ENCODE measurements at places on chromosomes 2 and 18.

GRCh38 chr2:217966423-217967070, 36.2 kb downstream of the TNS1 start:
- DNase-seq, result no peak

GRCh38 chr2:66443186-66443978, 8.5 kb downstream of the MEIS1 start:
- no peak for DNase-seq

DNA sequence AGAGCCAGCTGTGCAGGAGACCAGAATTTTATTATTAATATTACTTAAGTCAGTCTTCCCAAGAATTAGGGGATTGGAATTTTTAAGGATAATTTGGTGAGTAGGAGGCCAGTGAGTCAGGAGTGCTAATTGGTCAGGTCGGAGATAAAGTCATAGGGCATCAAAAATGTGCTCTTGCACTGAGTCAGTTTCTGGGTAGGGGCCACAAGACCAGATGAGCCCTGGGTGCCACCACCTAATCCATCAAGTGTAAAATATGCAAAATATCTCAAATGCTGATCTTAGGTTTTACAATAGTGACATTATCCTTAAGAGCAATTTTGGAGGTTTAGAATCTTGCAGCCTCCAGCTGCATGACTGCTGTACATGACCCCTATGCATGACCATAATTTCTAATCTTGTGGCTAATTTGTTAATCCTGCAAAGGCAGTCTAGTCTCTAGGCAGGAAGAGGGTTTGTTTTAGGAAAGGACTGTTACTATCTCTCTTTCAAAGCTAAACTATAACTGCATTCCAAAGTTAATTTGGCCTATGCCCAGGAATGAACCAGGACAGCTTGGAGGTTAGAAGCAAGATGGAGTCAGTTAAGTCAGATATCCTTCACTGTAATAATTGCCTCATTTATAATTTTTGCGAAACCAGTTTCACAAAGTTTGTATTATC, 215.9 kb downstream of the RNF152 start:
- DNase-seq, result no peak

DNA sequence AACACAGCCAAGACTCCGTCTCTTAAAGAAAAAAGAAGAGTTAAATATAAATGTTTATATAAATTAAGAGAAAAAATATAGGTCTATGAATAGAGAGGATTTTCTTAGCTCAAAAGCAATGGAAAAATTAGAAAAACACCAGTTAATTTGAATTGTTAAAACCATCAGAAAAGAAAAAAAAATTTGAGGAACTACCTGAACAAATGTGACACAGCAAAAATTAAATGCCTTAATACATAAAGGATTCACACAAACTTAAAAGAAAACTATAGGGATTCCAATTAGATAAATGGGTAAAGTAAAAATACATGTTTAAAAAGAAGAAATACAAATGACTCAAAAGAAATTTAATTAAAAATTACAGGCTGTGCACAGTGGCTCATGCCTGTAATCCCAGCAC, 147.9 kb upstream of the DNMT3A start:
- no peak for DNase-seq

- DNase-seq, result no peak
Measured at GRCh38 chr2:171513719-171514160, 8.5 kb upstream of the CYBRD1 start.

- no peak for DNase-seq
Measured at GRCh38 chr2:237345891-237346640, 67.9 kb downstream of the COL6A3 start.

- no peak for DNase-seq
Measured at GRCh38 chr2:226873051-226873620, 37.3 kb downstream of the RHBDD1 start.

- DNase-seq, result no peak
Measured at GRCh38 chr2:62531594-62531993, 25.6 kb upstream of the TMEM17 start.

GRCh38 chr2:32011485-32011960, 715 bp upstream of the MEMO1 start:
- no peak for DNase-seq

GRCh38 chr2:174122185-174122584, 126.1 kb downstream of the OLA1 start:
- no peak for DNase-seq

GRCh38 chr18:31798399-31798798, 37.7 kb upstream of the SLC25A52 start:
- DNase-seq, result no peak

GRCh38 chr2:196291873-196292800, 120.8 kb upstream of the STK17B start:
- DNase-seq, result no peak

DNA sequence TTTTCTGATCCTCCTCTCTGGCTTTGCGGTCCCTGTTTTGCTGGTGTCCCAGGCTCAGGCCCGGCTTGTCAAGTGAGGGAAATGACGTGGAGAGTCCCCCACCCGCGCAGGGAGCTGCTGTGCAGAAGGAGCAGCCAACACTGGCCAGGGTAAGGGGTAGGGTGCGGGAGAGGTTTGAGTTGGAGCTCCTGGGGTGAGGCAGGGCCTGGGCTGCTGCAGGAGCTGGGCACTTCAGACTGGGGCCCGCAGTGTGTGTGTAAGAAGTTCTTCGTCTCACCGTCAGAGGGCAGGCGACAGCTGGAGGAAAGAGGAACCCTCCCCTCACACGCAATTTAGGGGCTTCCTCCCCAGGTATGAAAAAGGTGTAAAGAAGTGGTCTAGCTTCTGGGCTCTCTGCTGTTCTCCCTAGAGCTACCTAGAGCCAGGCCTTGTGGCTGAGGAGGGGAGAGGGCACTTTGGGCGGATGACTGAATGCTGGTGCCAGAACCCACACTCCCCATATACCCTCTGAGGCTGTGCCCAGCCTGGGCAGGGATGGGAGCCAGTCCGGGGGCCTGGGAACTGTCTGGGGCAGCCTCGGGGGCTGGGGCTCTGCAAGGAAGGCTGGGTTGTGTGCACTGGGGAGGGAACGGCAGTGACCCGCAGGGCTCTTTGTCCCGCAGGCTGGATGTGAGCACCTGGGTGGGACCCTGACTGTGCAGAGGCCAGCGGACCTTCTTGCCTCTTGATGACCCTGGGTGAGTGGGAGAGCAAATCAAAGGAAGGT, 11.8 kb downstream of the CELF4 start:
- DNase-seq, result no peak

DNA sequence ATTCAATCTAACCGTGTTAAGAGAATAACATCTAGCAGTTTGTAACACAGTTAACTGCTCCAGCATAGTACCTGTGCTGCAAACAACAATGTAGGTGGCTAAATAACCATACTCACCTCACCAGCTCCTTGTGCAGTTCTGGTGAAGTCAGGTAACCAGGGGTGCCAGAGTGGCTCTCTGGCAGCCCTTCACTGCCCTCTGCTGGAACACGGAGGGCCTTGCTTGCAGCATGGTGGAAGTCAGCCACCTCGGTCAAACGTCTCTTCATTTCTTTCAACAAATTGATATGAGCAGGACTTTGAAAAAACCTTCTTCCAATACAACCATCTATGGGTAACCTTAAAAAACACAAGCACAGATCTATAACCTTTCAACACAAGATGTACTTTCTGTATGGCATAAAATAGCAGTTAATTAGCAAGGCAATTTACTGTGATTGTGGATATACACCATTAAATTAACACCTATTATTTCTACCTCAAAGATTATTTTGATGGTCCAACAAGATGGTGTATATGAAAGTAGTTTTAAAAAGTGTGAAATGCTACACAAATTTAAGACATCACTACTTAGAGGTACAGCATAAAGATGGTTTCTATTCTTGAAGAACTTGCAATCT, 56.6 kb downstream of the EPG5 start:
- DNase-seq, result peak; percentile 18

GRCh38 chr2:48944956-48945355, 189.4 kb upstream of the LHCGR start:
- DNase-seq, result no peak

DNA sequence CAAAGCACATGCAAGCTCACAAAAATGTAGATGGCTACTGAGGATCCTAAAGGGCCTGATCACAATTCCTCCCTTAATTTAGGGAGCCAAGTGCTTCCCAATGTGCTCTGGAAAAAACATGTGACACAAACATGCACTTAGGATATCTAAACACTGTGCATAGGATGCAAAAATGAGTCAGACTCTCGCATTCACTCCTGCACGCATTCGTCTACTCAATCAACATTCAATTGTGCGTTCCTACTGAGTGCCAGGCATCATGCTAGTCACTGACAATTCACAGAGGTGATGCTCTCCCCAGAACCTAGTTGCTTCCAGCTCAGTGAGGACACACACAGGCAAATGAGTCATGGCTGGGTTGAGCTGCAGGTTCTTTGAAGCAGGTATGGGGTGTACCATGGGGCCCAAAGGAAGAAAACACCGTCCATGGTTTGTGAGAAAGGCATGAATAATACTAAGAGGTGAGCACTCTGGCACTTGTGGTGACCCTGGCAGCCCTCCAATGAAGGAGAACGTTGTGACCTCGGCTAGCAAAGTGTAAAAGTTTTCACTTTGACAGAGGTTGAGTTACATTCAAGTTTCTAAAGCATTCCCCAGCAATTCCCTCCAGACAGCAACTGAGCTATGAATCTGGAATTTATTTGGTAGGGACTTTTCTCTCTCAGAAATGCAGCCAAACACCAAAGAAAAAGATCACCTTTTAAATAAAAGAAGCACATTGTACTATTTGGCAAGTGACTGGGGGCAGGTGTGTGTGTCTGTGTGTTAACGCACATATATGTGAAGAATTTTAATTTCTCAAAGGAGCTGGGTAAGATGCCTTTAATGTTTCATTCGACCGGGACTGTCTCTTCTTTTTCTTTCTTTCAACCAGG, 173.3 kb downstream of the ALPK2 start:
- DNase-seq, result no peak

GRCh38 chr2:108278631-108279030, 10.1 kb upstream of the SULT1C2 start:
- DNase-seq, result no peak

GRCh38 chr2:215919624-215920243, 93.6 kb downstream of the MREG start:
- DNase-seq, result no peak

GRCh38 chr2:98799375-98800329, 68.7 kb upstream of the MGAT4A start:
- DNase-seq, result no peak

GRCh38 chr18:36185157-36185556, 2.1 kb upstream of the MOCOS start:
- DNase-seq, result no peak

DNA sequence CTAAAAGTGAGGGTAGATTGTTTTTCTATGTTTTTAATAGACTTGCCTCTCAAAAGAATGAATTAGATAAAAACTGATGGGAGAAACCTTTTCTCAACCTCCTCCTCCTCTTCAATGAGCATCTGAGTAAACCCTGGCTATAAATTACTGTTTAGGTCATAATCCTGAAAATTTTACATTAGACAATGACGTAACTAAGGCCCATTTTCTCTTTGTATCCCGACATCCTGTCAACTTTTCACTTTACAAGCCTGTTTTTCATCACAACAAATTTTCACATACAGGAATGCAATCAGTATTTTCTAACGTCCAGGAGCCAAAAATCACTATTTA, 1.3 kb downstream of the SPIRE1 start:
- DNase-seq, result no peak

- DNase-seq, result no peak
Measured at GRCh38 chr2:115596659-115597375, 1154.4 kb downstream of the DPP10 start.

DNA sequence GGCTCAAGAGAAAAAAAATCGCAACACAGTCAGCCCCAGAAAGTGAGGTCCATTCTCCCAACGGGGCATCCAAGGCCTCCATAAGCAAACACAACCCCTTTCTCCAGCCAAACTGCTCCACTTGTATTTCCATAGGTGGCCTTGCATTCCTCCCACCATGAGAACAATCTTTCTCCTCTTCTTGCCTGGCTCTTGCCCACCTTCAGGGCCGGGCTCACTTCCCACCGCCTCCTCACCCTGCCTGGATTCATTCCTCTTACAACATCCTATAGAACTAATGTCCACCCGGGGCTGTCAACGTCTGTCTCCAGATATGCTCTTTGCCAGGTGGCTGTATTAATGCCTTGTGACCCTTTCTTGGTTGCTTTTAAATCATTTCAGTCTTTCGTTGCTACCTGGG, 124.5 kb downstream of the SMAD7 start:
- DNase-seq, result no peak

DNA sequence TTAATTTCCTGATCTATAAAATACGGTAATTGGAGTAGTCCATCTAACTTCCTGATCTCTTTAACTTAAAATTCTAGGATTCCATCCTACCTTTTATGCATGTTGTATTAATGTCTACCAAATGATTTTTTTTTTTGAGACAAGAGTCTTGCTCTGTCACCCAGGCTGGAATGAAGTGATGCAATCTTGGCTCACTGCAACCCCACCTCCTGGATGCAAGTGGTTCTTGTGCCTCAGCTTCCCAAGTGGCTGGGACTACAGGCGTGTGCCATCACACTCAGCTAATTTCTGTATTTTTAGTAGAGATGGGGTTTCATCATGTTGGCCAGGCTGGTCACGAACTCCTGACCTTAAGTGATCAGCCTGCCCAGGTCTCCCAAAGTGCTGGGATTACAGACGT, 47.8 kb downstream of the CFAP36 start:
- DNase-seq, result no peak

DNA sequence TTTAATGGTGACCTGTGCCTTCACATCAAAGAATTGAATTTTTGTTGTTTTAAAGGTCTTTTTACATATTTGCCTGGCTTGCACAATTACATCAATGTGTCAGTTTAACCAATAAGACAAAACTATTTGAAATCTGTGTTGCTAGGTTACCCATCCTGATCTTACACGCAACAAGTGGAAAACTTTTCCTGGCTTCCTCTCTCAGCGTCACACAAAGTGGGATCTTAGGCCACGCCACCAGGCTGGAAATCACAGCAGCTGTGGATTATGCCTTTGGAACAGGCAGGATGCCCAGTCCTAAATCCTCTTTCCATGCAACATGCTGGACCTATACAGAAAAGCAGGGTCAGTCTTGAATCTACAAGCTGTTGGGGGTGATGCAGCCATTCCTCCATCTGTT, 298.2 kb upstream of the HNRNPA3 start:
- DNase-seq, result no peak

DNA sequence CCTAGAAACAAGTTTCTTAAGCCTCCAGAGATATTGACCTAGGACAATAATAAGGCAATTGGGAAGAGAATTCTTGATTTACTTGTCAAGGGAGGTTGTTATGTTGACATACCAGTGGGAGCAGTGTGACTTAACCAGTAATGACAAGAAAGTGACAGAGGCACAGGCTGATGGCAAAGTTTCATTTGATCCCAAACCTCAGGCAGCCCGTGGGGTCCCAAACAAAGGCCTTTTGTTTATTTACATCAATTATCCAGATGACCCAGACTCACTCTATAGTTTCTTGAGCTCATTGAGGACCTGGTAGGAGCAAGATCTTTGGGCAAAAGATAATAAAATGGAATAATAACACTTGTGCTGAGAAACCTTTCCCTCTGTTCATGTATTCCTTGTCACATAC, 336.8 kb downstream of the ARL6IP6 start:
- no peak for DNase-seq

GRCh38 chr2:238459081-238459629, 32.4 kb downstream of the ASB1 start:
- no peak for DNase-seq

GRCh38 chr2:235594041-235594440, 100.2 kb downstream of the AGAP1 start:
- no peak for DNase-seq

GRCh38 chr2:237229905-237230304, 144.2 kb downstream of the COPS8 start:
- DNase-seq, result no peak

- no peak for DNase-seq
Measured at GRCh38 chr2:241958818-241959545, 89.5 kb downstream of the RTP5 start.

Measured in activated naive CD4-positive, alpha-beta T cell (primary cell).